ENCODE measurements at places on chromosomes 11 and 22.

- no peak for DNase-seq
These were observed 21.4 kb downstream of the TPBGL start for GRCh38 chr11:75261902-75262361.

GRCh38 chr11:94315664-94316063 is 11.3 kb downstream of the IZUMO1R start:
- no peak for DNase-seq

- DNase-seq: no peak
These were observed 115.9 kb upstream of the CSNK2A3 start for GRCh38 chr11:11468954-11469353.

DNA sequence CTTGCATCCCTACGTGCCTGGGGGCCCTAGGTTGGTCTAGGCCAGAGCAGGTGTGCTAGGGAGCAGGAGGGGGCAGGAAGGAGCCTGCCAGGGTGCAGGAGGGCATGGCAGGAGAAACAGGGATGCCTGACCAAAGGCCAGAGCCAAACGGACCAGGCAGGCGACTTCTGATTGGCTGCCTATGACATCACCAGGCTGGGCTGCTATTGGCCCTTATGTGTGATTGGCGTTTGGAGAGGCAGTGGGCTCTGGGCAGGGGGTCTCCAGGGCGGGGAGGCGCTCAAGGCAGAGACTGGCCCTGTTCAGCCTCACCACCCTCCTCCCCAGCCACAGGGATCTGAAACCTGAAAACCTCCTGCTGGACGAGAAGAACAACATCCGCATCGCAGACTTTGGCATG is 44.4 kb downstream of the MOB2 start:
- DNase-seq: no peak

- DNase-seq: no peak
These were observed 5.5 kb upstream of the NNMT start for GRCh38 chr11:114290503-114291235.

- DNase-seq: no peak
These were observed 45.6 kb upstream of the RRM1 start for GRCh38 chr11:4049006-4049405.

GRCh38 chr22:17710023-17710422 is 64.2 kb downstream of the BID start:
- no peak for DNase-seq

DNA sequence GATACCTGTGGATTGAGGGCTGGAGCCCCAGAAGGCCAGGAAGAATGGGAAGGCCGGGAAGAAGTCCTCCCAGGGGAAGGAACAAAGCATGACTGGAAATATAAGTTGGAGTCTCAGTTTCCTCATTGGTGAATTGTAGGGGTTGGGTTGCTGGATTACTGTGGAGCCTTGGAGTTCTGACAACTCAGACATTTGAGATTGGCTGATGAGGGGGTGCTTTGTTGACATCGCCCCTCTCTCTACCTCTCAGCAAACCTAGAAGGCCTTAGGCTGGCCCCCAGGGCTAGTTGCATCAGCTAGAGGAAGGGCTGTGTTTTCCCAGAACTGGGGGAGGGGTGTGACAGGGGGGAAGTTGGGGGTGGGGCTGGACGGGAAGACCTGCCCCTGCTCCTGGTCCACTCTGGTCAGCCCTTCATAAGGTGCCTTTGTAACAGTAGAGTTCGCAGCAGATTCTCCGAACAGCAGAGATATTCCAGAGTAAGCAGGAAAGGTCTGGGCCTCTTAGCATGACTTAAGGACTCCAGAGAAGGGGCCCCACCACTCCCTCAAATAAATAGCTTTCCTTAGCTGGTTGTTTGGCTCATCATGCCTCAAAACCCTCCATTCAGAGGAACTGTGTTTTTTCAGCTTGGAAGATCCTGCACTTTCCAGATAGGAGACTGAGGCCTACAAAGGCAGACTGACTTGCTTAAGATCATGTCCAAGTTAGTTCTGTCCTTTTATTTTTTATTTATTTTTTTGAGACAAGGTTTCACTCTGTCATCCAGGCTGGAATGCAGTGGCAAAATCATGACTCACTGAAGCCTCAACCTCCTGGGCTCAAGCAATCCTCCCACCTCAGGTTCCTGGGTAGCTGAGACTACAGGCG is 12.5 kb upstream of the THRSP start:
- no peak for DNase-seq

All from T-helper 2 cell (primary cell).